ENCODE measurements at places on chromosomes 5 and 9. TPM values are rescaled to one million over a fixed set of nuclear protein-coding genes. Genes with fewer than 3 reads are reported as not detected.

AK8 gene
- total RNA-seq, result not detected

DNA sequence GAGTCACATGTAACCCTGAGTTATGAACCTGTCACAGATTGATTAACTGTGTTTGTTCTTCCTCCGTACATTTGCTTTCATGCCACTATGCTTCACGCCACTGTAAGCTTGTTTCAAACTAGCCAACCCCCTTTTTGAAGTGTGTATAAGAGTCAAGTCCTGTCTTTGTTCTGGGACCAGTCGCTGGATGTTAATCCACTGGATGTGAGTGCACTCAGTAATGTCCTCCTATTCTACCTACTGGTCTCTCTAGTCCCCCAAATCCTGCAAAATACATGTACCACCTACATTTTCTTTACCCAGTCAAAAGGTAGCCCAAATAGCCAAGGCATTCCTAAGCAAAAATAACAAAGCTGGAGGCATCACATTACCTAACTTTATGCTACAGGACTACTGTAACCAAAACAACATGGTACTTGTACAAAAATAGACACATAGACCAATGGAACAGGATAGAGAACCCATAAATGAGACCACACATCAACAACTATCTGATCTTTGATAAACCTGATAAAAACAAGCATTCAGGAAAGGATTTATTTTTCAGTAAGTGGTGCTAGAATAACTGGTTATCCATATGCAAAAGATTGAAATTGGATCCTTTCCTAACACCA, 1139.1 kb upstream of the SEMA6A start:
- no peak for DNase-seq

DNA sequence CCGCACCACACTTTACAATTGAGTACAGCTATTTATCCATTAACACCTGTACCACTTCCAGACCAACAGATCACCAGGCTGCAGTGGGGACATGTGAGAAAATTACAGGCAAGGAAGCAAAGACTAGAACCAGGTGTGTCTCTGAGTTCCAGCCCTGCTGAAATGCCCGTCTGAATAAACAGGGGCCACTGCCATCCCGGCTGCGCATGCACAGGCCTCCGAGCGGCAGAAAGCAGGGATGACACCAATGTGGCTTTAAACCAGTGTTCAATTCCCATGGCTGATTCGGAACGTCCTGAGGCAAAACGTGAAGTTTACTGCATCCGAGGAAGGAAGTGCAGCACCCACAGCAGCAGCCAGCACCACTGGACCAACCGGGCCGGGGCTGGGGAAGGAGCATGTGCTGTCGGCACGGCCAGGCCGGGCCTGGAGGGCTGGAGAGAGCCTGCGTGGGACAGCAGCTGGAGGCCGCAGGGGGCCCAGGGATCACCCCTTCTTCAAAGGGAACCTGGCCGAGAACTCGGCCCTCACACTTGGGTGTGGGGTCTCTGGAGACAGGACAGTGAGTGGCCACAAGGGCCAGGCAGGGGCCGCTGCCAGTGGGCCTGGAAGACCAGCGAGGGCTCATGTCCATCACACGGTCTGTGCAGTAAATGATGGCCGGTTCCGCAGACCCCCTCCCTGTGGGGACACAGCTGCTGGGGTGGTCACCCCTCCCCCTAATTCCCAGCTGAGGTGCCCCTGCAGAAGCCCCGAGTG, 33.0 kb upstream of the SLC12A7 start:
- DNase-seq, result no peak

GRCh38 chr9:95738438-95738837, 137.1 kb upstream of the ERCC6L2 start:
- no peak for DNase-seq

- no peak for DNase-seq
Observed at GRCh38 chr5:31459594-31459993, 72.3 kb downstream of the DROSHA start.

ANKRD31 gene
- total RNA-seq, result not detected

DNA sequence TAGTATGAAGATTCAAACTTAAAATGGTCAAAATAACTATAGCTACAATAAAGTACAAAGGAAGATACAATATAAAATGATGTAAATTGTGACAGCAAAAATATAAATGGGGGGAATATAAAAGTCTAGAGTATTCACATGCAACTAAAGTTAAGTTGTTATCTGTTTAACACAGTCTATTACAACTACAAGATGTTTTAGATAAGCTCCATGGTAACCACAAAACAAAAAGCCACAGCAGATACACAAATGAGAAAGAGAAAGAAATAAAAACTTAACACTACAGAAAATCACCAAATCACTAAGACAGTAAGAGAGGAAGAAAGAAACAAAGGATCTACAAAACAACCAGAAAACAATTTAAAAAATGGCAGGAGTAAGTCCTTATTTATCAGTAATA, 17.0 kb upstream of the SH3TC2 start:
- peak; percentile 16 for DNase-seq

DNA sequence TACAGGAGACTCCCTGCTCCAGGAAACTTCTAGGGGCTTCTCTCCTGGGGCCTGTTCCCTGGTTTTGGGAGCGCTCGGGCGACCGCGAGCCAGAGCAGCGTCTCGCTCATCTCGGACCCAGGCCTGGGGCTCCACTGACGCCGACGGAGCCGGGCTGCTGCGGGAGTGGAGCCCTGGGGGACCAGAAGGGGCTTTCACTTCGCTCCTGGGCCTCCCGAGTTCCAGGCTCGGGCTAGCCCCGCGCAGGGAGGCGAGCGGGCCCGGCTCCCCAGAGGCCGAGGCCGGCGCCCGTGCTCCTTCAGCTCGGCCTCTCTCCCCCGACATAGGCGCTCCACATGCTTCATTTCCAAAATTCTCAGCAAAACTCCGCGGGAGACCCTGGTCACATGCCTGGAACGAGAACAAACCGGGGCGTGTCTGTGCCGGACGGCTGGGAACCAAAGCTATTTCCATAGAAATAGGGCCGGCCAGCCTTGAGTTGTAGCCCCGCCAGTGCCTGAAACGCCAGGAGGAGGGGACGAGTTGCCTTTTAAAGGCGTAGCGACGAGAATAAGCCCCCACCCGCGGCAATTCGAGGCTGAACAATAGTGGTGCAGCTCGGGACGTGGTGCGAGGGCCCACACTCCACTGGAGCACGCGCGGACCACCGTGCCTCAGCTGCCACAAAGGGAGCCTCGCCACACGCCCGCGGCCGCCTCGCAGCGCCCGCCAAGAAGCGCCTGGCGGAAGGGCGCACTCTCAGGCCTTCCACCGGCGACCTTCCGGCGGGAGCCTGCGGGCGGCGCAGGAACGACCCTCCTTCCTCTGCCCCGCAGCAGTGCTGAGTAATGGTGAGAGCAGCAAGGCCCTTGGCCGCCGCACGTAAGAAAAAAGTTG, 1.1 kb upstream of the G3BP1 start:
- DNase-seq, result peak; percentile 59

- DNase-seq, result no peak
Observed at GRCh38 chr9:90059436-90059835, 454.6 kb downstream of the GADD45G start.

PDCD1LG2 gene
- total RNA-seq, result not detected

PAIP1 gene
- total RNA-seq, result 42.5 TPM

SOX30 gene
- not detected for total RNA-seq

F12 gene
- not detected for total RNA-seq

Data from stomach (tissue), 19 donors.